ENCODE measurements at places on chromosomes 5 and 9.

- no peak for DNase-seq
Observed at GRCh38 chr5:151738125-151738848, 20.1 kb downstream of the ATOX1 start.

DNA sequence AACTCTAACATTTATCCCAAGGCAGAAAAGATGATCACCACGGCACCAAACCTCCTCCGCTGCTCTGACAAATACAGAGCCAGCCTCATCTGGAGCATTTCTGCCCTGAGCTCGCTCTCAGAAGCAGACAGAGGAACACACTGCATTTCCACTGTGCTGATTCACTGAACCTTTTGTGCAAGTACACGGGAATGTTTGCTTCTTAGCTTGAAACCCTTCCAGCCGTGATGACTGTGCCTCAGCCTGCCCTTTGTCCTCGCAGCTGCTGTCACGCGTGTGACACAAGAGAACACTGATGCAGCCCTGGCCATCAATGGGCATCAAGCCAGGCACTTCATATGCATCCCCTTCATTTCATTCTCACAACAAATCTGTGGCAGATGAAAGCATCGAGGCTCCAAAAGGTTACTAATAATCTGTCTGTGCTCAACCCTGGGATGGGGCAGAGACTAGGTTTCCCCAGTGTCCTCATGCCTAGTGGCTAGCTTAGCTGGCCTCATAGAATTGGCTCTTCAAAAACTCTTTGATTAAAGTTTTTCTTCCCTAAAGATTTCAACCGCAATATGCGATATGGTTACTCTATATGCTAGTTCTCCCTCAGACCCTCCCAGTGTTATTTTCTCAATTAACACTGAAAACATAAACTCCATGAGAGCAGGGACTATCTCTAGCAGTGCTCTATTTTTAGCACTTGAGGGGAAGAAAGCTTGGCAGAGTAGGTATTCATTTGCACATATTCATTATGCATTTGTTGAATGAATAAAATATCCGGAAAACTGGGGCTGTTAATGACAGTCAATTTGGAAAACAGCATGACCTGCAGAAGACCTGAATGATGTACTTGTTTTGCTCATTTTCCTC is 7.3 kb downstream of the CDC14B start:
- DNase-seq: peak; percentile 76

DNA sequence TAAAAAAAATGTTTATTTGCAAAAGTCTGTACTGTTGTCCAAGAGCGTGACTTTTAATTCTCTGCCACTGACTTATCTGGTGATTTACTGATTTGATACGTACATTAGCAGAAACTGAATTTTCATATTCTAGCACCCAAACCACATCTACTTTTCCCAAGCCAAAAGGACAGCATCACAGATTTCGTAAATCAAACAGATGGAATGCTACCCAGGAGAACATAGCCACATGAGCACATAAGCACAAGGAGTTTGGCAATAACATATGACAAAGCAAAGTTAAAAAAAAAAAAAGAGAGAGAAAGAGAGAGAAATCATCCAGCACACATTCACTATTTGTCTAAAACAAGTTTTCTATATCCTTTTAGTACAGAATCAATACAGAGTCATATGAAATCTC is 83.7 kb downstream of the HINT1 start:
- peak; percentile 62 for DNase-seq

GRCh38 chr5:116084287-116084691 is 536 bp upstream of the COMMD10 start:
- peak; percentile 8 for DNase-seq

DNA sequence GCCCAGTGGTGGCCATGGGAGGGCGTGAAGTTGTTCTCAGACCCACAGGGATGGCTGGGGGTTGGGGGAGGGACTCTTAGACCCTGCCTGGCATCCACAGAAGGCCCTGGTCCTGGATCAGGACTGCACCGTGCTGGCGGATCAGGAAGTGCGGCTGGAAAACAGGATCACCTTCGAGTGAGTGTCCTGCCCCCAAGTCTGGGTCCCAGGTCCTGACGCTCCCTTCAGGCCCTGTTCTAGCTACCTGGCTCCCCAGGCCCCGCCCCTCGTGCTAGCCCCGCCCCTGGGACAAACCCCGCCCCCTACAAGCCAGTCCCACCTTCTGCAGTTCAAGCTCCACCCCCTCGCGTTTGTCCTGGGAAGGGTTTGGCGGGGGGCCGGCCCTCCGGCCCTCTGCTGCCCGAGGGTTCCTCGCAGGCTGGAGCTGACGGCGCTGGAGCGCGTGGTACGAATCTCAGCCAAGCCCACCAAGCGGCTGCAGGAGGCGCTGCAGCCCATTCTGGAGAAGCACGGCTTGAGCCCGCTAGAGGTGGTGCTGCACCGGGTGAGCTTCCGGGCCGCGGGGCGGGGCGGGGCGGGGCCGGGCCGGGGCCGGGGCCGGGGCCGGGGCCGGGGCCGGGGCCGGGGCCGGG is 12.9 kb downstream of the RGS14 start:
- peak; percentile 85 for DNase-seq

All from fibroblast of skin of scalp (primary cell).